Activated CD4-positive, alpha-beta T cell treated with anti-CD3 and anti-CD28 coated beads, Interleukin-2, amount 50 U/mL, for 48 hours (primary cell): ENCODE measurements at places on chromosomes 16 and 17.

- DNase-seq: no peak
Measured at GRCh38 chr16:49439676-49440075, 66.1 kb downstream of the C16orf78 start.

GRCh38 chr16:1877804-1878203 lies 5.8 kb upstream of the MEIOB start:
- DNase-seq: no peak

- peak; percentile 98 for DNase-seq
Measured at GRCh38 chr17:18158022-18158600, 25.5 kb upstream of the ALKBH5 start.

DNA sequence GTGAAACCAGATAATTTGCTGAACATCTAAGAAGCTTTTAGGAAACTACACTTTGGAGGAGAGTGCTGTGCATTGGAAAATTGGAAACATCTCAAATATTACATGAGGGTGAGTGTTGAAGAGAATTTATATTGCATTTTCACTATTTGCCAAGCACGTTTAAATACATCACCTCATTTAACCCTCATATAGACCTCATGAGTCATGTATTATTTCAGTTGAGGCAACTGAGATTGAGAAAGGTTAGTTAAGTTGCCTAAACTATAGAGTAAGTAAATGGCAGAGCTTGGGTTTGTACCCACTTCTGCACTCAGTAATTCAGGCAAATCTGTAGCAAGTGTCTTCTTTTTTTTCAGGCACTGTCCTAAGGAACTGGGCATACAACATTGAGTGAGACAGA lies 3.7 kb upstream of the NLK start:
- DNase-seq: no peak

DNA sequence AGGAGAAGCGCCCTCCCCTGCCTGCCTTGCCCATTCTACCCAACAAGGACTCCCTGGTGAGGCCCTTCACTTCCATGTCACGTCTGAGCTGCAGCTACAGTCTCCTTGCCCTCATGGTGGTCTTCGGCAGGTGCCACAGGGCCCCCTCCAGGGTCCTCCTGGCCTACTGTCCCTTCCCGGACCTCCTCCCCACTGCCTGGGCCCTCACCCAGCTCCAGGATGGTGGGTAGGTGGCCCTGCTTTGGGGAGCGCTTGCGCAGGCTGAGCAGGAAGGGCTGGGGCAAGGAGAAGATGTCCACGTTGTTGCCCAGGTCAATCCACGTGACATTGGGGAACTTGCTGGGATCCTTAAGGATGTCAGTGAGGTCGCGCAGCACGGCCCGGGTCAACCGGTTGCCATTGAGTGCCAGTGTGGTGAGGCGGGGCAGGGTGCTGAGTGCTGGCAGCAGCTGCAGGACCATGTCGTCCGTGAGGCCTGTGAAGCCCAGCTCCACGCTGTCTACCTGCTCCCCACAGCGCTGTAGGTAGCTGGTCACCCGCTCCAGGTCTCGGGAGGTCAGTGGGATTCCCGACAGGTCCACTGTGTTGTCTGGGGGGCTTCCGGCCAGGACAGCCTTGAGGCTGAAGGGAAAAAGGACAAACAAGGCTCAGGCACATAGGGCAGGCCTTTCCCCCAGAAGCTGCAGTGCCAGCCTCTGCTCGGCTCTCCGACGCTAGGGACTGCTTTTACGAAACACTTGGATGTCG lies 28.3 kb downstream of the TRPV2 start:
- DNase-seq: peak; percentile 54
